K562 (cell line): ENCODE measurements at places on chromosomes 7 and 10. TPM values are rescaled to one million over a fixed set of nuclear protein-coding genes. Genes with fewer than 3 reads are reported as not detected.

- no peaks in the 10 kb centered on the region for H3K27me3 ChIP-seq
- H3K36me3 ChIP-seq, result peaks cover 12% of the 10 kb centered on the region; the same call in 1 of the 3 replicates
- no peak overlapping the region for H3K4me3 ChIP-seq
- no peak overlapping the region for H3K27ac ChIP-seq
- H3K4me1 ChIP-seq, result peaks cover 15% of the 10 kb centered on the region; the same call in 2 of the 3 replicates
Measured at GRCh38 chr10:124735491-124736286, 8.5 kb downstream of the FAM53B start.

- H3K4me3 ChIP-seq, result no peak overlapping the region
- no peaks in the 10 kb centered on the region for H3K4me1 ChIP-seq
- H3K27ac ChIP-seq, result no peak overlapping the region
- H3K36me3 ChIP-seq, result no peaks in the 10 kb centered on the region
- DNase-seq, result no peak
Measured at GRCh38 chr7:17651341-17651740, 289.0 kb downstream of the SNX13 start.

Gene TEX47
- not detected in 2 replicates for total RNA-seq

Gene NEUROG3
- total RNA-seq, result not detected in 2 replicates

Gene TMEM225B
- total RNA-seq, result 0.60 and 1.3 TPM in 2 replicates

Gene FANK1
- total RNA-seq, result 0.22 and 0.51 TPM in 2 replicates
